ENCODE measurements at places on chromosomes 1 and 21.

DNA sequence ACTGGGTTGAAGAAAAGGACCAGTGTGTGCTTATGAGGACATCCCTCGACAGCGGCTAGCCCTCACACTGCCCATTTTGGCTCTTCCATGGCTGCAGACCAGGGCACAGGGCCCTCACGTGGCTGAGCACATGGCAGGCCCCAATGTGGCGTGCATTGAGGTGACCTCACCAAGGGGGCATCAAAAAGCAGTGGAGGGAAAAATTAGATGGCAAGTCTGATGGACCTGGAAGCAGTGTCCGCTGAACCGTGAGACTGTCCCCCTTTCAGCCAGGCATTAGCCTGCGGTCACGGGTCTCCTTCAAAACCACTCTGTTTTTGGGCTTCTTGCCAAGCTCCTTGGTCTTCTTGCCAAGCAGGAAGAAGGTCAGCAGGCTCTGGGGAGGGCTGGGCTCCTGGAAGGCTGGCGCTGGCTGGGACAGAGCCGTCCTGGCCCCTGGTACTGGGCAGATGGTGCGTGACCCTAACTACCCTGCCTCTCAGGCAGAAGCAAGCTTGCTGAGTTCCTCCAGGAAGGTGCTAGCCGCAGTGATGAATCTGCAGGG, 30.8 kb downstream of the TRIM67 start:
- DNase-seq, result no peak

- no peak for DNase-seq
These were observed 60.7 kb downstream of the SH3GLB1 start for GRCh38 chr1:86765073-86765472.

DNA sequence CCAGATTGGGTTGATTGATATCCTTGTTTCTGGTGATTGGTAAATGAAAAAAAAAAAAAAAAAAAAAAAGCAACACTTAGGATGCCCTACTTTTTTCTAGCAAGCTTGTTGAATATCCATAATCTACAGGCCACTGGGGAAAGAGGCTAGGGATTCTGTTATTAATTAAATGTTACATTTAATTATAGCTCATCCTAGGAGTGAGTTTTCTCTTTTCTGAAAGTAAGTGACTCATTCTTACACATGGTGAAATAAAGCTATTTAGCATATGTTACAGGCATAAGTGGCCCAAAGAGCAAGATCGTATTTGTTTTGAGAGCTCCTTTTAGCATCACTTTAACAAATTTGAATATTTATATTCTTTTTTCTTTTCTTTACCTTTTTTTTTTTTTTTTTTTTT, 94.5 kb downstream of the FNBP1L start:
- DNase-seq, result no peak

DNA sequence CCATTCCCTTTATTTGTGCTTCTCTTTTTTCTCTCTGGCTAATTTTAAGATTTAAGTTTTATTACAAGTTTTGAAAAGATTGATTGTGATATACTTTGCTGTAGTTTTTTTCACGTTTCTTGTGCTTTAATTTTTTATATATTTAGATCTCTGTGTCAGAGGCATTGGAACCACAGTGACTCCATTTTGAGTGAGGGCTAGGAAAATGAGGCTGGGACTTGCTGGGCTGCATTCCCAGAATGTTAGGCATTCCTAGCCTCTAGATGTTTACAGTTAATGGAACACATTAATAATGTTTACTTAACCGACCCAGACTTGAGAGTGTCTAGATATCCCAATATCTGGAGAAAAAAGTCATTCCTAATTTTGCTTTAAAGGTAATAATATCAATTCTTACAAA, 939.4 kb downstream of the BRINP3 start:
- DNase-seq, result no peak

- DNase-seq, result no peak
These were observed 22.2 kb downstream of the FMOD start for GRCh38 chr1:203328714-203329122.

DNA sequence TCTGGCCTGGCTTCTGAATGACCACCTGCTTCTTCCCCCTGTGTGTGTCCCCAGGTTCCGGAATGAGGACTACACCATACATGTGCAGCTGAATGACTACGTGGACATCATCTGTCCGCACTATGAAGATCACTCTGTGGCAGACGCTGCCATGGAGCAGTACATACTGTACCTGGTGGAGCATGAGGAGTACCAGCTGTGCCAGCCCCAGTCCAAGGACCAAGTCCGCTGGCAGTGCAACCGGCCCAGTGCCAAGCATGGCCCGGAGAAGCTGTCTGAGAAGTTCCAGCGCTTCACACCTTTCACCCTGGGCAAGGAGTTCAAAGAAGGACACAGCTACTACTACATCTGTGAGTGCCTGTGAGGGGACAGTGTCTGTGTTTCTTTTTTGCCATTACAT, 3.6 kb downstream of the EFNA1 start:
- no peak for DNase-seq

GRCh38 chr1:204258213-204259115, 44.7 kb upstream of the GOLT1A start:
- DNase-seq, result no peak

- no peak for DNase-seq
These were observed 4.9 kb downstream of the RASSF5 start for GRCh38 chr1:206512058-206512850.

GRCh38 chr1:43220905-43221778, 48.6 kb upstream of the TMEM125 start:
- no peak for DNase-seq

DNA sequence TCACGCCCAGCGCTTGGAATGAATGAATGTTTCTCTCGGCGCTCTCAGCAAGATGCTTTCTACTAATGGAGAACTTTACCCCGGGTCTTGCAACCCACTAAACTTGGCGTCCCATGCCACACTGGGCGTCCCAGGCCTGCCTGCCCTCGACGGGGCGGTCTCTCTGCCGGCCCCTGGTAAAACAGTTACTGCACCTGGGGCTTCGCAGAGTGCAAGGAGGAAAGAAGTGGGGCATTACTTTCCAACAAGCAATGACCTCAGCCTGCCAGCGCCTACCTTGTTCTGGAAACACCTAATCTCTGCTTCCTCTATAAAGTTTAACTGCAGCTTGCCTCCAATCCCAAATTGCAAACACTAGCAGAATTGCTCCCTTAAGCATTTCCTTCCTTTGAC, 27.8 kb upstream of the NFIA start:
- DNase-seq, result no peak

DNA sequence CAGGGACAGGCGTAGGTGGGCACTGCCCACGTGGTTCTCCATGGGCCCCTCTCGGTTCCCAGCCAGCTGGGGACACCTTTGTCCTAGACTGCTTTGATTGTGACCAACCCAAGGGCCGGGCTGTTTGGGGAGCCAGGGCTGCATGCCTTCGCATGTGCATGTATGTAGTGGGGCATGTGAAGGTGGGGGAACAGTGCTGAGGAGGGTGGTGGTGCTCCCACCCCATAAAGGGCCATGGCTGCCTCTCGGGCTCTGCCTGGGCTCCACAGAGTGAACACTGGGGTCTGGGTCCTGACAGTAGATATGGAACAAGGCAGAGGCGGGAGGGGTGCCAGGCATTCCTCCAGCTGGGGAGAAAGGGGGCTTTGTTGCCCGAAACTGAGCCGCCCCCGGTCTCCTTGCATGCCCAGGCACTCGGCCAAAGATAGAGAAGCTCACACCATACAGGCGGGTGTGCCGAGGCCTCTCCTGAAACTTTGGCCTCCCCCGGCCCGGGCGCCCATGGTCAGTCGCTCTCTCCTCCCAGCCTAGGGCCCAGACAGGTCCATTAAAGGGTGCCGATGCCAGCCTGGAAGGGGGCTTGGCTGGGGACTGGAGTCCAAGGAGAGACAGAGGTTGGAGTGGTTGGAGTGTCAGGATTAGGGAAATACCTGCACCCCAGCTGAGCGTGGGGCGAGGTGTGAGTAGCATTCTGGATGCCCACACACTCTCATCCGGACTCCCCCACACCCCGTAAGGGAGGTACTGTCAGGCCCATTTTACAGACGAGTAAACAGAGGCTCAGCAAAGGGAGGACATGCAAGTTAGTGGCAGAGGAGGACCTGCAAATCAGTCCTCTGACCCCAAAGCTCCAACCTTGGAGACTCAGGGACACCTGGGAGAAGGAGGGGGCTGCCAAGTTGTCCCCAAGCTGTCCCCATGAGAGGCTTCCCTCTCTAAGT, 41.1 kb downstream of the EPHA2 start:
- no peak for DNase-seq

- DNase-seq, result no peak
These were observed 28.1 kb upstream of the TGFB2 start for GRCh38 chr1:218317061-218317460.

- no peak for DNase-seq
These were observed 37.2 kb downstream of the LRRC8C start for GRCh38 chr1:89670163-89670562.

GRCh38 chr1:73593364-73593763, 604.6 kb downstream of the LRRIQ3 start:
- no peak for DNase-seq

Measured in stimulated activated CD4-positive, alpha-beta T cell treated with anti-CD3 and anti-CD28 coated beads, Interleukin-15, amount 100 ng/mL, for 1 hour (primary cell).